Neural progenitor cell (in vitro differentiated cells): ENCODE measurements at places on chromosomes 11 and 22. TPM values are rescaled to one million over a fixed set of nuclear protein-coding genes. Genes with fewer than 3 reads are reported as not detected.
A peak's percentile ranks its signal among the peaks of the same experiment; 100 is the strongest.

DNA sequence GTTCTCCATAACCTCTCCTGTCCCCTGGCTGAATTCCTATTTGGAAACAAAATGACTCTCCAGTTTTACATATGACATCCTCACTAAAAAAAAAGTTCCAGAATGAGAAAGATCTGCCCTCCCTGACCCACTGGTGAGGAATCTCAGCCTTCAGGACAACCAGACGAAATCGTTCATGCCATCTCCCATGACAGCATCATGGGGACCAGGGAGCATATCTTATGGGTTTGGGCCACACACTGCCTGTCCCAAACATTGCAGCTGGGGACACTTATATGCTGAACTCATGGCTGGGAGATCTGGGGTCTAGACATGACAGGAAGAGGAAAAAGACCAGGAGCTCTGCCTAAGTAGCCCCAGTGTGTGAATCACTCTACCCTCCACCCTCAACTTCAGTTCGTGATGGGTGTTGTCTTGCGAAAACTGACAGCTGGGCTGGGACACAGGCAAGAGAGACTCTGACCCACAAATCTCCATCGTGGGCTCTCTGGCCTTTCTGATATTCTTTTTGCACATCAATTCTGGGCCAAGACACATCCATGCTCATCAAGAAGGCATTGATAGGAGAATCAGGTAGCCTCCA lies 102.0 kb downstream of the ZNF280B start:
- no peak overlapping the region for H3K4me3 ChIP-seq
- no peak for DNase-seq
- no peak overlapping the region for H3K27ac ChIP-seq
- H3K4me1 ChIP-seq, result no peaks in the 10 kb centered on the region
- peaks cover 100% of the 10 kb centered on the region for H3K27me3 ChIP-seq

DNA sequence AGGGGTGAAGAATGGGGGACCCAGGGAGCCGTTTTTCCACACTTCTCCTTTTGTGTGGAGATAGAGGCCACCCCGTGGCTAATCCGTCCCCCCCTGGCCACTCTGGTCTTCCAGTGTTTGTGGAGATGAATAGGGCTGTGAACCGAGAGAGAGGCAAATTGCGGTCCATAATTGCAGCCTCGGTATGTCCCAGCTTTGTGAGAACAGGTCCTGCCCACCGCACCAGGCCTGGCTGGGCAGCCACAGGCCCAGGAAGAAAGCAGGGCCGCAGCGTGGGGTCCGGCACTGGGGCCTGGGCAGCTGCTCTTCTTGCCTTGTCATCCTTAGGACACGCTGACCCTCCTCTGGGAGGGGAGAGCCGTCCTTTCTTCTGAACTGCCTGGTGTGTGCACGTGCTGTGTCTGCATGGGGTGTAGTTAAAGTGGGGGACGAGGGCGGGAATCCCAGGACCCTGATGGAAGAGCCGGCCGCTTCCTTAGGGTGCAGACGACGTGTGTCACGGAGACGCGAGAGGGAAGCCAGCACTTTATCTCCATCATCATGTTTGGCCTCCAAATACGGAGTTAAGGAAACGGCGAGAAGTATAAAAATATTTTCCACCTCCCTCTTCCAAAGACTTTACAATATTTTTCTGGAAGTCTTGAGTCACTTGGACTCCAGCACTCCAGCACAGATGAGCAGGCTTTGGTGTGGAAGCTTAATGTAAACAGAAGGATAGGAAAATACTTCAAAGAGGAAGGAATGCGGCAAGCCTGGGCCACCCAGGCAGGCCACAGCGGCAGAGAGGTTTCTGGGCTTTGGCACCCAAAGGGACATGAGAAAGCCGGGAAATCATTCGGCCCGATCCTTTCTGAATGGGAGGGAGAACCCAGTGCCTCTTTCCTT lies 1248.4 kb downstream of the BRD1 start:
- peak overlapping the region; percentile 75 for H3K27ac ChIP-seq
- H3K27me3 ChIP-seq, result peaks cover 5% of the 10 kb centered on the region
- DNase-seq, result peak; percentile 72
- no peak overlapping the region for H3K4me3 ChIP-seq

DNA sequence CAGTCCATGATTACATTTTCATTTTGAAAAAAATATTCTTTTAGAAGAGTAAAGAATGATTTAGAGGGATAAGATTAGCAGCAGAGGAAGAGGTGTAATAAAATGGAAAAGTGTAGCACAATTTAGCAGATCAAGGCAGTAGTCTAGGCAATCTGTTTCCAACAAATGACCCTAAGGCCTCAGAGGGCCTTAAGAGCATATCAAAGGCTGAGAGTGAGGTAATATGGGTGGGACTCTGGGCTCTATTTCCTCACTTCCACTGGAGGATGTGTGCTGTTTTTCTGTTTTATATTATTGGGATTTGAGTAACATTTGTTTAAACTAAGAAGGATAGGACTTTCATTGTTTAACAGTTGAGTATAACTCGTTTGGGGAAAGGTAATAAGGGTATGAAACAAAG lies 28.8 kb downstream of the CCDC81 start:
- H3K27me3 ChIP-seq, result no peaks in the 10 kb centered on the region
- no peak overlapping the region for H3K4me3 ChIP-seq
- no peaks in the 10 kb centered on the region for H3K36me3 ChIP-seq
- no peak overlapping the region for H3K27ac ChIP-seq
- DNase-seq, result no peak
- H3K4me1 ChIP-seq, result no peaks in the 10 kb centered on the region

DNA sequence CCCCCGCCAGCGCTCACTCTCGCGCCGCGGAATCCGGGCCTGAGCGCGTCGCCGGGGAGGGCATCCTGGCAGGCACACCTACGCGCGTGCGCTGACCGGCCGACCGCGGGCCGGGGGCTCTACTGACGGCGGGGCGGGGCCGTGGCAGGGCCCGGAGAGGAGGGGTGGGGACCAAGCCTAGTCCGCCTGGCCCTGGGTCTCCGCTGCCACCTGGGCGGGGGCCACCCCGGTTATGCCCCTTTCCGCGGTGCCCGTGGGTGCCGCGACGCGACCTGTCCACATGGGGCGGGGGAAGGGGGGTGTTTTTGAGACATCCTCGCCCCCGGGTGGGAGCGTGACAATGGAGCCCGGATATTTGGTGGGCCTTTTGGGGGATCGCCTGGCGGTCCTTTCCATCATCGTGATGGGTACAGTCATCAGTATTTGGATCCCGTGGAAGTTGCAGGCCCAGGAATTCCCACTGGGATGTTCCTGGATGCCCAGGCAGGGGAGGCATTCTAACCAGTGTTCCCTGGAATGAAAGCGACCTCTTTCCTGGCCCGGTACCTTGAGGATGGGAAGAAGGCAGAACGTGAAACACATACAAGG lies 2.2 kb downstream of the NCAM1 start:
- peak; percentile 75 for DNase-seq
- peaks cover 30% of the 10 kb centered on the region for H3K27me3 ChIP-seq
- H3K4me3 ChIP-seq, result peak overlapping the region; percentile 82
- H3K27ac ChIP-seq, result no peak overlapping the region
- H3K36me3 ChIP-seq, result no peaks in the 10 kb centered on the region

DNA sequence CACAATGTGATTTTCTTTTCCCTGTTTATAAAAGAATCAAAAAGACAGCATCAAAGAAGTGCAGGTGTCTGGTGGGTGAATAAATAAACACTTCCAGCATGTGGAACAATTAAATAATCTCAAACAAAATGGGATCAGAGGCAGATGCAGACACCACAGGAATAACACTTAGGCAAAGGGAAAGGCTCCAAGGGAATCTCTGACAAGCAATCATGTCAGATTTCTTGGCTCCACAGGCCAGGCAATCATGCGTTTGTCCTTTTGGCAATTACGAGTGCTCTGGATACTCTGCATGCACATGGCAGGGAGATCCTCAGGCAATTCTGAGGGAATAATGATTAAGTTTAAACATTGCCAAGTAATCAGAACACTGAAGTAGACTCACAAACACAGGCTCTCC lies 403.5 kb upstream of the LUZP2 start:
- no peaks in the 10 kb centered on the region for H3K27me3 ChIP-seq
- no peak overlapping the region for H3K27ac ChIP-seq
- DNase-seq, result no peak
- H3K4me3 ChIP-seq, result no peak overlapping the region
- H3K36me3 ChIP-seq, result no peaks in the 10 kb centered on the region

DNA sequence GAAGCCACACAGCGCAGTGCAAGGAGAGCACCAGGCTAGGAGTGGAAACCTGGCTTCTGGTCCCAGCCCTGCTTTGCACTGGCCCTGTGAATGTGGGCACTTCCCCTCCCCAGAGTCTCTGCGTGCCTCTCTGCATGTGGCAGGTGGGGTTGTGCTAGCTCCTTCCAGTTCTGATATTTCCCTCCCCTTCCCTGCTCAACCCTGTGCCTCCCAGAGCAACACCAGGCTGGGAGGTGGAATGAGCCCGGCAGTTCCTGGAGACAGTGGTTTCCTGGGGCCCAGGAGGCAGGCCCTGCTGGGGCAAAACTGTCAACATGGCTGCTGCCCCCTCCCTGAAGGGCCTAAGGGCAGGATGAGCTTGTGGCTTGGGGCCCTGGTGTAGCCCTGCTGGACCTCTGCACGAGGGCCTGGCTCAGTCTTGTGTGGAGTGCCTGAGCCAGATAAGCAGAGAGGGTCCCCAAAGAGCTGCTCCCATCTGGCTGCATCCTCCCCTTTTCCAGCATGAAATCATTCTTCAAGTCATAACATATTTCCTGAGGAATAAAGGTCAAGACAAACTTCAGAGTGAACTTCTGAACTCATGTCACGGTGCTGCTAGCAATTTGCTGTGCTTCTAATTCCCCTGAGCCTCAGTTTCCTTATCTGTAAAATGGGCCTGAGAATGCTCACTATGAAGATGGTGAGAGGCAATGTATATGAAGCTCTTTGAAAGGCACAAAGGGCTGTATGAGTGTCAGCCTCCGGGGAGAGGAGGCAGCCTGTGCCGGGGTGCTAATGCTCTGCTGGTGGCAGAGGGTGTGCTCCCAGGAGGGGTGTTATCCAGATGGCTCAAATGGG lies 116.0 kb downstream of the GRIK4 start:
- no peaks in the 10 kb centered on the region for H3K36me3 ChIP-seq
- no peaks in the 10 kb centered on the region for H3K27me3 ChIP-seq
- H3K27ac ChIP-seq, result no peak overlapping the region
- DNase-seq, result no peak
- peaks cover 10% of the 10 kb centered on the region for H3K4me1 ChIP-seq
- no peak overlapping the region for H3K4me3 ChIP-seq

DNA sequence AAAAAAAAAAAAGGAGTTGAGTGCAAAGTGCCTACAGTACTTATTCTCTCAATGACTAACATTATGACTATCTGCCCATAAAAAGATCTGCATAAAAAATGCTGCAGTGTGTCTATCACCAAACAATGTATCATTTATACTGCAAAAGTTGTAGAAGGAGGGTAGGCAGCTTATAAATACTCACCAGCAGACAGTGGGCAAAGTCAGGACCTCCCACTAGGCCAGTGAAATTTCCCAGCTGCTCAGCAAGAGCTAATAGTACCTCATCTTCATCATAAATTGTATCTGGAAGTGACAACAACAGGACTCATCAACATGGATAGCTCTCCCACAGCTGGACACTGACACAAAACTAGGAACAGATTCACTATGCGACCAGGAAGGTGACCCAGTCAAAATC lies 1.6 kb downstream of the PPP2R1B start:
- H3K27ac ChIP-seq, result no peak overlapping the region
- peaks cover 20% of the 10 kb centered on the region for H3K4me1 ChIP-seq
- DNase-seq, result no peak
- H3K27me3 ChIP-seq, result peaks cover 5% of the 10 kb centered on the region
- H3K4me3 ChIP-seq, result peak overlapping the region; percentile 92

GRCh38 chr11:4111834-4112233 lies 17.2 kb downstream of the RRM1 start:
- no peak overlapping the region for H3K27ac ChIP-seq
- no peak overlapping the region for H3K4me3 ChIP-seq
- H3K4me1 ChIP-seq, result no peaks in the 10 kb centered on the region
- no peak for DNase-seq

DNA sequence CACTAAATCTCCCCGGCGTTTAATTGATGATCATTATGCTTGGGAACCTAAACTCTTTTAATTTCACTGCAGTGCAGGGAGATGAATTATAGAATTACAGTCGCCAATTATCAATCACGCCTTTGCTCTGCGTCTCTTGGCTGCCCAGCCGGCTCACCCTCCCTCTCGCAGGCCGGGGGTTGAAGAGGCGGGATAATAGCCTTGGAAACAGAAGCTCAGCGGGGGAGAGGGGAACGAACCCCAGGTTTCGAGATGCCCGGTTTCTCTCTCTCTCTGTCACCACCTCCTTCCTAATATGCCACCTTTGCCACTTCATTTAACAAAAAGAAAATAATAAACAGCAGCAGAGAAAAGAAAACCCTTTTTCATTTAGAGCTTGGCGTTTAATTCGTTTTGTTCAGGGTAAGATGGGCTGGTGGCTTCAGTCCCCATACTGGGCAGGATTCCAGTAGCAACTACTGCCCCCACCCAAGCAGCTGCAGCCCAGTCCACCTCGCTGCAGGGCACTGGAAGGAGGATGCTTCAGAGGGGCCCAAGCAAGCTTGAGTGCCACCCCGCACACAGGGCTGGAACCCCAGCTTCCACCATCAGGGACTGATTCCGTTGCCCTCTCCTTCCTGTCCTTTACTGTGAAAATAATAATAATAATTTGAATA lies 271.7 kb downstream of the BUD13 start:
- no peaks in the 10 kb centered on the region for H3K36me3 ChIP-seq
- H3K27me3 ChIP-seq, result peaks cover 46% of the 10 kb centered on the region
- peak; percentile 82 for DNase-seq
- H3K4me3 ChIP-seq, result peak overlapping the region; percentile 41
- no peak overlapping the region for H3K27ac ChIP-seq
- peaks cover 37% of the 10 kb centered on the region for H3K4me1 ChIP-seq

DNA sequence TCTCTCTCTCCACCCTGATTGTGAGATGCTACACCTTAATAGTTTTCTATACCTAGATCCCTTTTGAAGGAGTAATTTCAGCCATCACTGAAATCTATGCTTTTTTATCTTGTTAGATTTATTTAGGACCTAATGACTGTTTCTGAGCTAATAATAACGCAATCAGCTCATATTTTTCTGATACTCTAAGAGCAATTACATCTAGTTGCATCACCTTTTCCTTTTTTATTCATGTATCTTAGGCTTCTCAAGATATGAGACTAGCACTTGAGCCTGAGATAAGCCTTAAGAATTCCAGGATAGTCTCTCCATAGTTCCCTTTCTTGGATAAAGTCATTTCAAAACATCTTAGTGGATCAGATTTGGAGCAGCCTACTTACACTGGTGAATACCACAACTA lies 25.1 kb upstream of the CAVIN3 start:
- no peaks in the 10 kb centered on the region for H3K4me1 ChIP-seq
- no peaks in the 10 kb centered on the region for H3K36me3 ChIP-seq
- H3K4me3 ChIP-seq, result no peak overlapping the region
- no peaks in the 10 kb centered on the region for H3K27me3 ChIP-seq
- no peak overlapping the region for H3K27ac ChIP-seq
- DNase-seq, result no peak

Gene RAB3IL1
- 1.4 TPM in 2 replicates for total RNA-seq

Gene OR51B5
- 0.22 TPM in 1 of 2 replicates, not detected in the other for total RNA-seq

Gene CHEK1
- total RNA-seq, result 104 and 161 TPM in 2 replicates

Gene RFPL3
- total RNA-seq, result 0.09 TPM in 1 of 2 replicates, not detected in the other

Gene TRIM51
- not detected in 2 replicates for total RNA-seq

Gene NPTXR
- 0.99 and 2.5 TPM in 2 replicates for total RNA-seq

Gene OR5T1
- not detected in 2 replicates for total RNA-seq
